ENCODE measurements at places on chromosomes 16 and 17. TPM values are rescaled to one million over a fixed set of nuclear protein-coding genes. Genes with fewer than 3 reads are reported as not detected.

Gene CPHXL
- total RNA-seq: not detected

Gene CA5A
- total RNA-seq: not detected

Gene NHERF2
- total RNA-seq: 175 TPM

Gene CLEC3A
- not detected for total RNA-seq

Gene OR2C1
- total RNA-seq: not detected

Gene TP53TG3F
- total RNA-seq: not detected

Gene CSH2
- not detected for total RNA-seq

GRCh38 chr17:413016-413350 lies 60.4 kb upstream of the RPH3AL start:
- no peak for DNase-seq

DNA sequence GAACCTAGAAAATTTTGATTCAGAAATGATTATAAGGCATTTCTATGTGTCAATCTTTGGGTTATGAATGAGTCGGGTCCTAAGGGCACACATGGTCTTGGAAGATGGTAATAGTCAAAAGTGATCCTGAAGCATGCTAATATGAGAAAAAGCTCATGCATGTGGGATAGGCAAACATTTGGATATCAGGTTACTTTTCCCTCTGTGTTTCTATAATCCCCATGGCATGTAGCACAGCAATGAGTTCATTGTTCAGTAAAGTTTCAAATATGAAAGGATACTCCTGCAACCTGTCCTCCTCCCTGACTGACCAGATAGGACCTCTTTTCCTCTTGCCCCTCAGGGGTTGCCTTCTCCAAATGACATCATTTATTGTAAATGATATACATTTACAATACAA lies 249.9 kb upstream of the MON1B start:
- DNase-seq: no peak

DNA sequence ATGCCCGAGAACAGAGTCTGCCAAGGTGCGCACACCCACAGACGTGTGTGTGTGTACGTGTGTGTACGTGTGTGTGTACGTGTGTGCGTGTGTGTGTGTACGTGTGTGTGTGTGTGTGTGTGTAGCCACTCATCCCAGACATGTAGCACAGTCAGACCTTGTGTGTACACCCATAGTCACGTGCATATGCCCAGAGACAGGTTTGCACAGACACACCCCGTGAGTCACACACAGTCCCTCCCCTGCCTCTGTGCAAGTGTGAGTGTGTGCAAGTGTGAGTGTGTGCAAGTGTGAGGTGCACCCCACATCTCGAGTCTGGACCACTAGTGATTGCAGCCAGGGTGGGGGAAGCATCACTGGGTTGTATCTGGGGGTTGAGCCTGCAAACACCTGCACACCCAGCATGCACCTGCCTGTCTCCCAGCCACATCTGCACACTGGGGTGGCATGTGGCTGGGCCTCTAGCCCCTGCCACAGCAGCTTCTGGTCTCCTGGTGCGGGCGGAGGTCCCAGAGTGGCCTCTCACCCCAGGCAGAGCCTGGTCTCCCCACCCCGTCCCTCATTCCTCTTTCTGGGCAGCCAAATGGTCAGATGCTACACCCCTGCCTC lies 23.6 kb downstream of the BAHCC1 start:
- DNase-seq: no peak

- no peak for DNase-seq
Observed at GRCh38 chr17:44424828-44425461, 35.5 kb upstream of the ITGA2B start.

- DNase-seq: peak; percentile 25
Observed at GRCh38 chr16:59432896-59433295, 698.8 kb upstream of the GOT2 start.

GRCh38 chr16:7820816-7821215 lies 488.2 kb downstream of the RBFOX1 start:
- no peak for DNase-seq

DNA sequence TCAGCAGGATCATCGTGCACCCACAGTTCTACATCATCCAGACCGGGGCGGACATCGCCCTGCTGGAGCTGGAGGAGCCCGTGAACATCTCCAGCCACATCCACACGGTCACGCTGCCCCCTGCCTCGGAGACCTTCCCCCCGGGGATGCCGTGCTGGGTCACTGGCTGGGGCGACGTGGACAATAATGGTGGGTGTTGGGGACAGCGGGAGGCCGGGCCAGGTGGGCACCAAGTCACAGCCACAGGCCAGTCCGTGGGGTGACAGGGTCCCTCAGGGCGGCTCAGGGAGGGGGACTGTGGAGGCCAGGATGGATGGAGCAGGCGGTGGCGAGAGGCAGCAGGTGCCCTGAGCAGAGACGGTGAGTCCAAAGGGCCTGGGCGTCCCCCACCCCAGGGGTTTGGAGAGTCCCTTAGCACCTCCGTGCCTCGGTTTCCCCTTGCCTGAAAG lies 1.0 kb downstream of the TPSD1 start:
- DNase-seq: no peak

DNA sequence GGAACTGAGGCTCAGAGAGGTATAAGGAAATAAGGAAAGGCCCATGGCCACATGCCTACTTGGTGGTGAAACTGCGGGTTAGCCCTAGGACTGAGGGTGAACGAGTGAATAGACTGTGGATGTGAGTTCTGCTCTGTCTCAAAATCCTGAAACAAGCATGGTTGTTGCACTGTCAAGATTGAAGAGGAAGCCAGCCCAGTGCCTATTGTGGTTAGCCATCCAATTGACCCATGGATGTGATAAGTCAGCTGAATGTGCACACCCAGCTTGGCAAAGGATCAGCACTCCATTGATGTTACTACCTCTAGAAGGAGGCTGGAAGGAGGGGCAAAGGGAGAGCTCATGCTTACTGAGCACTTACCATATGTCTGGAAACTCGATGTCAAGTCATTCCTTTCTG lies 4.5 kb downstream of the TMEM114 start:
- DNase-seq: no peak

DNA sequence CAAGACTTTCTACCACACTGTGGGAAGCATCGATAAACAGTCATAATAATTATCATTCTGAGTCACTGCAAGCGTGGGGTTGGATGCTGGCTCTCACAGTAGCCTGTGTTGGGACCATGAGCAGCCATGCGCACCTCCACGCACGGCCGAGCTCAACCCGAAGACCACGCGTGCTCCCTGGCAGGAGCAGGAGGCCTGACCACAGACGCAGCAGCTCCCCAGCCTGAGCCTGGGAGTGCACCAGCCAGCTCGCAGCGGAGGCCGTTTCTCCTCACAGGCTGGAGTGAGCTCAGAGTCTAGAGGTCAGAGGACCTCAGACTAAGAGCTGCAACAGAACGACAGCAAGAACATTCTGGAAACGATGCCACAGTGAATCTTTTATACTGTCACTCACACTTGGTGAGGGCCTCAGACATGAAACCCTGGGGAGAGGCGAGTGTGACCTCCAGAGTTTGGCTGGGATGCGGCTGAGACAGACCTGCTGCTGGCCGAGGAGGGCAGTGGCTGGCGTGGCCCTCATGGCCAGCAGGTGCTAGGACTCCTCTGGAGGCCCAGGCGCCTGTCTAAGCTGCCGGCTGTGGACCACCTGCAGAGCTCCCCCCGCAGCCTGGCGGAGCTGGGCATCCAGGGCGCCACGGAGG lies 6.0 kb downstream of the NDUFAF8 start:
- DNase-seq: no peak

- DNase-seq: no peak
Observed at GRCh38 chr16:14041164-14041563, 30.0 kb upstream of the MRTFB start.

- DNase-seq: no peak
Observed at GRCh38 chr16:67216612-67217490, 10.1 kb upstream of the TMEM208 start.

DNA sequence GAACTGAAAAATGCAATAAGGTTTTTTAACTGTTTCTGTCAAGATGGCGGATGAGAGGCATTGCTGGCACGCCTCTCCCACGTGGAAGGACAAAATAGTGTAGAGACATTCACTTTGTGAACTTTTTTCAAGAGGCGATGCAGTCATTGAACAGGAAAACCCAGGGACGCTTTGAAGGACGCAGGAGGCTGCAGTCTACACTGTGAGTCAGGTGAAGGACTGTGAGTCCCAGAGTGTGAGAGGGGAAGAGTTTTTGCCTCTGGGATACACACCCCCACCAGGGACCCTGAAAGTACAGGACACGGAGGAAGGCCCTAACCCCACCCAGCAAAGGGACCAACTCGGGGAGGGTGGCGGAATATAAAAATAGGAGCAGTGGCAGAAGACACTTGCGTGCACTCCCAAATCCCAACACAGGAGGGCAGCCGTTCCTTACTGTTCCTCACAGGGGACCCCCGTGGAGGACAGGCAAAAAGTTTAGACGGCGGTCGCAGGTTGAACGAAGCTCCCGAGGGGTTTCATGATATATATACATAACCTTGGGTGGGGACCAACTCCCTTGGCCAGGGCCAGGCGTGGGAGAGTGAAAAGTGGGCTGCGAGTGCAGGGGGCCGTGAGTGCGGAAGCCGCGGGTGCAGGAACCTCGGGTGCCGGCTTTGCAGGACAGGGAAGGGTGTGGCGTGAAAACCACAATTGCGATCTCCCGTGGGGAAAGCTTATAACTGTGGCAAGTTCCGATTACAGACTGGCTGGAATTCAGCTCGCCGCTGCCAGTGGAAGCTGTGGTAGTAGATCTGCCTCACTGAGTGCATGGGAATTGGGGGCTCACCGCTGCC lies 82.0 kb upstream of the ALOX12 start:
- peak; percentile 37 for DNase-seq

DNA sequence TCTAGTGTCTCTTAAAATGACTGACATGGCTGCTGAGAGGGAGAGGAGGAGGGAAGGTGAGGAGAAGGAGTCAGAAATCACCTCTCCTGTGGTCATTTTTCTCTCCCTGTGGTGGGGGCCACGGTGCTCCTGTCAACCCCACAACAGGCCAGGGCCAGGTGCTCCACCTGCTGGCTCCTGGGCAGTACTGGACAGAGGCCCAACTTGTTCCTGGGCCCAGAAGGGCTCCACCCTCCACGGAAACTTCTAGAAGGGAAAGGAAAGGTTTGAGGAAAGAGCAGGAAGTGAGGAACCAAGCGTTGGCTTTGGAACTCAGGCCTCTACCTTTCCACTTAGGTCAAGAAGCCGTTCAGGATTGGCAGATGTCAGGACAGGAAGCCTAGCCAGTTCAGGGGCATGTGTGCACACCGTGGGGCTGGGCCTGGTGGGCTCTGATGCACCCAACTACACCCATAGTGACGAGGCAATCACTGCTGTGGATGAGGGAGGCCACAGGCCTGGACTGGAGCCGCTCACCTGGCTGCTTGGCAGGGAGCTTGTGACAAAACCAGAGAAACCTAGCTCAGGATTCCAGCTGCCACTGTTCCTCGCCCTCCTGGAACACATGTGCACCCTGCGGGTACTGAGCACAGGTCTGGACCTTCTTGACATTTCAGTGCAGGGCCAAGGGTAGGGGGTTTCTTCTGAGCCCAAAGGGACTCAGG lies 36.1 kb downstream of the WNT3 start:
- DNase-seq: peak; percentile 64

GRCh38 chr17:75565066-75565465 lies 22.5 kb upstream of the MYO15B start:
- peak; percentile 86 for DNase-seq

DNA sequence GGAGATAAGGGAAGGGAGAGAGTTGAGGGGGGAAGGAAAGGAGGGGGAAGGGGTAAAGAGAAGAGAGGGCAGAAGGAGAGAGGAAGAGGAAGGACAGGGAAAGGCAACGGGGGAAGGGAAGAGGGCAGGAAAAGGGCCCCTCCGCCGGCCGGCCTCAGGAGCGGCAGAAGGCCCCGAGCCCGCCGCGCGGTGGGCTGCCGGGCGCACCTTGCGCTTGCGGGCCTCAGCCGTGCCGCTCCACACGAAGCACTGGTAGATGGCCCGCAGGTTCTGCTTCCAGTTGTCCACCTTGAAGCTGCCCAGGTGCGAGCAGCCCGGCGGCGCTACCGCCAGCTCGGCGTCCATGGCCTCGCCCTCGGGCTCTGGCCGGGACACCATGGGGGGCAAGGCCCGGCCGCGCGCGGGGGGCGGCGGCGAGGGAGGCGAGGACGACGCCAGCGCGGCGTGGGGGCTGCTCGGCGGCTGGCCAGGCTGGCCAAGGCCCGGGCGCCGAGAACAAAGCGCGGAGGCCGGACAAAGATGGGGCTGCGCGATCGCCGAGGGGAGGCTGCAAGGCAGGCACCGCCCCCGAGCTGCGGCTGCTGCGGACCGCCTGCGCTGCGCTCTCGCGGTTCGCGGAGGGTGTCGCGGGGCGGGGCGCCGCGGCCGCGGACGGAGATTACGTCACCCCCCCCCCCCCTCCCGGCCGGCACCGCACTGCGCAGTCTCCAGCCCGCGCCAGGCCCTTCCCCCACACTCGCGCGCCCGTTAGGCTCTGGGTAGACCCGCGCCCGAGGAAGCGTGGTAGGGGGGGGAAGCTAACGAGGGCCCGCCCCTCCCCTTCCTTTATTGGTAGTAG lies at the start of gene USP22:
TSS of gene USP22 (minus strand) at position 554 of the 838 bp plus-strand sequence. CDS start at position 378, 176 bp downstream.
- no peak for DNase-seq

DNA sequence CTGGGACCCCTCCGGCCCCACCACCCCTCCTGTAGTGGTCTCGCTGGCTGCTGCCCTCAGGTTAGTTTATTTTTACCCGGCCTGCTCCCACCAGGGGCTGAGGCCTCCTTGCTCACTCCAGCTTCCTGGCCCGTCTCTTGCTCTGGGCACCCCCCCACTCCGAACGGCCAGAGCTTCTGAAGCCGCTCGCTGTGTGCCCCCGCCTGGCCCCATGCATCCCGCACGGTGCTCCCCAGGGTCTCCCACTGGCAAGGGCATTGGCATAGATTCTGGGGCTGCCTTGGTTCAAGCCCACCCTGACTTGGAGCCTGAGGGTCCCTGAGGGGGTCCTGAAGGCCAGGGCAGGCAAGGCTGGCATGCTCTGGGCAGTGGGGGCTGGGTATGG lies 186.4 kb downstream of the SEC14L1 start:
- no peak for DNase-seq

GRCh38 chr16:89742948-89743347 lies 21.6 kb downstream of the ZNF276 start:
- no peak for DNase-seq

GRCh38 chr17:58920773-58921172 lies 165.1 kb downstream of the PPM1E start:
- no peak for DNase-seq

GRCh38 chr17:29060475-29060874 lies 17.5 kb downstream of the PIPOX start:
- DNase-seq: no peak

DNA sequence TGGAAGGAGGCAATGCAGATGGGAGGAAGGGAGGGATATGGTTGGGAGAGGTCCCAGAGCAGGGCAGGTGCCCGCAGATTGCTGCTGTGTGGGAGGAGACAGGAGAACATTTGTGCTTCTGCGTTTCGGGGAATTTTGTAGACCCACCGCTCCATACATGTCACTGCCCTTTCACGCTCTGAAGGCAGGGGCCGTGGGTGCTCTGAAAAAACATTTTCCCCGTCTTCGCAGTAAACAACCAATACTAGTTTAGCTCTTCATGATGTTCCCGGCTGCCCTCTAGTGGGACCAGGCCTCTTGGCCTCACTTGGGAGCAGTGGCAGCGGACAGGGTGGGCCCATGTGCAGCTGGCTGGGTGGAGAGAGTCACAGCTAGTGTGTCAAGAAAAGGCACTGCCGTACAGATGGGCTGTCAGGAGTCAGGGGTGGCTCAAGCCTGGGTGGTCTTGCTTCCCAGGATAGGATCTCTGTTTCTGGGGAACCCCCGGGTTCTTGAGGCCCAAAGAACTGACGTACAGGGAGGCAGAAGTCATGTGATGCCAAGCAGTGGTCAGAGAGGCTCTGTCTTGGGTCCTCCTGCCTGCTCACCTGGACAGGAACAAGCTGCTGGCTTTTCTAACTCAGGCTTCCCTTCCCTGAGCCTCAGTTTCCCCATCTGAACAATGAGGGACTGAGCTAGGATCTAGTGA lies 46.5 kb upstream of the CPNE2 start:
- no peak for DNase-seq

GRCh38 chr17:9363440-9364350 lies 211.9 kb downstream of the STX8 start:
- peak; percentile 67 for DNase-seq

GRCh38 chr17:49618028-49618611 lies 42.4 kb downstream of the NXPH3 start:
- DNase-seq: peak; percentile 67
